ENCODE measurements at places on chromosomes 7 and 10.
A peak's percentile ranks its signal among the peaks of the same experiment; 100 is the strongest.

GRCh38 chr7:16606704-16607103, 38.9 kb downstream of the ANKMY2 start:
- DNase-seq, result no peak

DNA sequence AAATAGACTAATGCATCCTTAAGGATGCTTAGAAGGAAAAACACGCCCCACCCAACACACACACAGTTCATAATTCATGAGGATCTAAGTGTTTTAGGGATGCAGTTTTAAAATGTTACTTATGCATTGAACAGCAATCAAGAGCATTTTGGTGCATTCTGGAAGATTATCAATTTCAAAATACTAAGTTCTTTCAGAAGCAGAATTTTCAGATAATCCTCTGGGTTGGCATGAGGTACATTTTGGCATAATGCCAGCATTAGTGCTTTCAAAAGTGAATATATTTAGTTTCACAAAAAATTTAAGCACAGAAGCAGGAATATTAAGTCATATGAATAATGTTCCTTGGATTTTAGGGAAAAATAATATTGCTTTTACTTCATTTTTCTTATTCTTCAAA, 937.1 kb downstream of the REEP3 start:
- DNase-seq, result no peak

DNA sequence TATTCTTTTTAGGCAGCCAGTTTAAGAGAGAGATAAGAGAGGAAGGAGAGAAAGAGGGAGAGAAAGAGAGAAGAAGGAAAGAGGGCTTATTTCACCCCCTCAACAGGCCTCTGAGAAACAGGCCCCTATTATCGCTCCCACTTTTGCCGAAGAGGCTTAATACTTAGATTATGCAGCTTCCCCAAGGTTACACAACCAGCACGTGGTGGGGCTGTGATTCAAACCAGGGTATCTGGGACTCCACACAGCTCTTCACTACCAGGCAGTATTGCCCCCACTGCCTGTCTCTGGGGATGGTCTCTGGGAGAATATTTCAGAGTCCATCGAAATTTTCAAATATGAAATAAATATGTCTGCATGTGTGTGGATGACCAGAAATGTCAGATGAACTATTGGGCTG, 3.0 kb downstream of the GIMAP1 start:
- DNase-seq, result no peak

GRCh38 chr7:155674556-155674955, 30.1 kb downstream of the RBM33 start:
- no peak for DNase-seq

DNA sequence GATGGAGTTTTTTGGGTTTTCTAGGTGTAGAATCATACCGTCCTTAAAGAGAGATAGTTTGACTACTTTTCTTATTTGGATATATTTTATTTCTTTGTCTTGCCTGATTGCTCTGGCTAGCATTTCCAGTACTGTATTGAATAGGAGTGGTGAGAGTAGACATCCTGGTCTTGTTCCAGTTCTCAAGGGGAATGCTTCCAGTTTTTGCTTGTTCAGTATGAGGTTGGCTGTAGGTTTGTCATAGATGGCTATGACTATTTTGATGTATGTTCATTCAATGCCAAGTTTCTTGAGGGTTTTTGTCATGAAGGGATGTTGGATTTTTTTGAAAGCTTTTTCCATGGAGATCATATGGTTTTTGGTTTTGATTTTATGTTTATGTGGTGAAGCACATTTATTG, 676.9 kb downstream of the SUGCT start:
- no peak for DNase-seq

DNA sequence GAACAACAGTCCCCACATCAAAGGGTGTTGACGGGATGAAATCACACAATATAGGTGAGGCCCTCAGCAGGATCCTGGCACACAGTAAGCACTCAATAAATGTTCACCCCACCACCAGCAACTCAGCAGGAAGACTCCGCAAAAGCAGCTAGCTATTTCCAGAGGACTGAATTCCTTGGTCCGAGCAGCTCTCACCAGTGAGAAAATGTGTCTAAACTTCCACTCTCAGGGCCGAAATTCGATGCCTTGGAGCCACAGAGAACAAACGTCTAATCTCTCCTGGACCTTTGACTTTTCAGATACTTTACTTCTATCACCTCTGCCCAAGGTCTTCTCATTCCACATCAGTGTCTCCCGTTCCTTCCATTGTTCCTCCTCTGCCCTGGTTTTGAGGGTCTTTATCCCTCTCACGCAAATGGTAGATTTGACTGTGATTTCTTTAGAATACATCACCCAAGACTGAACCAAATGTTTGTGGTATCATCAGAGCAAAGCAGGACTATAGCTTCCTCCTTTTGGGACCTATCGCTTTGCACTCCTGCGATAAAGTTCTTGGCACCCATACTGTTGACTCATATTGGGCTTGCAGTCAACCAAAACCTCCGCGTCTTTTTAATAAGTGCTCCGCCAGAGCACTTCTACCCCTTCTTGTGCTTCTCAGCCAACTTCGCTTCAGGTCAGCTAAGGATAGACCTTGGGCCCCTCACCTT, 903 bp upstream of the NT5C2 start:
- DNase-seq, result peak; percentile 95
